Astrocyte of the spinal cord (primary cell): ENCODE measurements at places on chromosomes 16 and 17.
A peak's percentile ranks its signal among the peaks of the same experiment; 100 is the strongest.

GRCh38 chr16:11986521-11987057 is 10.1 kb downstream of the SNX29 start:
- DNase-seq = no peak

GRCh38 chr16:71288570-71288889 is 672 bp downstream of the CMTR2 start:
- no peak for DNase-seq

GRCh38 chr17:83192161-83192788 is 112.9 kb downstream of the METRNL start:
- DNase-seq = peak; percentile 54

DNA sequence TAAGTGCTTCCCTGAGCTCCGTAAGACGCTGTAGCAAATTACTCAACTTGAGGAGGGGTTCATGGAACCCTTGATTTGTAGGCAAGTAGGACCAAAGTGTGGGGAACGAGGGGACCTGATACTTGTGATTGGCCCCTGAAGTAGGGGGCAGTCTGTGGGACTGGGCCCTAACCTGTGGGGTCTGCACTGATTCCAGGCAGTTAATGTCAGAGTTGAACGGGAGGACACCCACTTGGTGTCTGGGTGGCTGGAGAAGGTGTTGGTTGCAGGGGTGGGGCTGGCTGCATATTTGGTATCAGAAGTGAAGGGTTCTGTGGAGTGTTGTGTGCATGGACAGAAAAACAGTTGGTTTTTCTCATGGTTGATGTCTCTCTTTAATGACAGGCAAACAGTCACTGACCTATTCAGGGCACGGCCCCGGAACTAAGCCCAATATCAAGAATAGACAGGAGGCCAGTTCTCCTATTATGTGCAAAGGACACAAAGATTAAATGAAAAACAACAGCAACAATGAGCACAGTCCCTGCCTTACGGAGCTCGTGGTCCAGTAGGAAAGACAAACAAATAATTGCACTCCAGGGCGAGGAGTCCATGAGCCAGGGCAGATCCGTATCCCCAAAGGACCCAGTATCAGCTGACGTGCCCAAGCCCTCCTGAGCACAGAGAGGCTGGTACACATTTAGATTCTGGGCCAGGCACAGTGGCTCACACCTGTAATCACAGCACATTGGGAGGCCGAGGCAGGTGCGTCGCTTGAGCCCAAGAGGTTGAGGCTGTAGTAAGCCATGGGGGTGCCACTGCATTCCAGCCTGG is 19.2 kb downstream of the MXRA7 start:
- no peak for DNase-seq

GRCh38 chr16:62077998-62078397 is 41.8 kb upstream of the CDH8 start:
- no peak for DNase-seq
